ENCODE measurements at places on chromosomes 11 and 22.

DNA sequence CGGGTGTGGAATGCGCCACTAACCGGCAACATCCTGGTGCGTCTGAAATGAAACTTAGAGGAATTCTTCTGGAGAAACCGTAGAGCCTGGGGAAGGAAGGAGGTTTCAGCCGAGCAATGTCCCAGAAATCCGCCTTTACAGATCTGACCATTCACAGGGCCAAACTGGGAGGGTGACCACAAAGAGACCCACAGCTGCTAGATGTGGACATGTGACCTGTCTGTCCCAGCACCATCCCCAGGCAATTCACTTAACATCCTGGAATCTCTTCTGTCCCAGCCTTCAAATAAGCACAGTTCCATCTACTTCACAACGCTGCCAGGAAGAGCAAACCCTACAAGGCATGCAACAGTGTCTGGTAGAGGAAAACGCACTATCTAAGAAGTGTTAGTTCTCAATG lies 9.8 kb downstream of the MCAT start:
- no peak for DNase-seq

- peak; percentile 69 for DNase-seq
Measured at GRCh38 chr11:103433386-103434072, 324.3 kb downstream of the DYNC2H1 start.

DNA sequence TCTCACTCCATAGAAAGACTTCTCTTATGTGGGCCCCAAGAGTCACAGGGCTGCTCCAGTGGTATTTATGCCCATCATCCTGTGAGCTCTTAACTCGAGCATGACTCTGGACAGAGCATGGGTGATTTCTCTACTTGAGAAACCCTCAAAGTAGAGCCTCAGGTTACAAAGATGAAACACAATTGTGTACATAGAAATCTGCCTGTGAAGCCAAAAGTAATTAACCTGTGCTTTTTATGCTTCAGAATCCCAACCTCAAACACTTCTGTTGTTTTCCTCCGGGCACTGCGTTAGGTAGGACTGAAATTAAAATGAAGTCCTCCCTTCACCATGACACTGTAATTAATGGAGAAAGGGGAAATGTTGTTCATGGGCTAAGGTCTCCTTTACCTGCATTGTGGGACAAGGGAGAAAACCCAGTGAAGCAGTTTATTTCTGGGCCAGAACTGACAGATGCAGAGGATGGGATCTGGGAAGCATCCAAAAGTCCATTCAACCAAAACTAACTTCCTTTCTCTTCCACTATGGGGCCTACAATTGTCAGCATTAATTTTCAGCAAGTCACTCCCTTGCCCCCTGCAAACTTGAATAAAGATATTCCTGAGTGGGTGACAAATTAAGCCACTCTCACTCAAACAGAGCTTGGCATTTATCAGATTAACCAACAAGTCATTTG lies 24.1 kb upstream of the POU2AF1 start:
- no peak for DNase-seq

DNA sequence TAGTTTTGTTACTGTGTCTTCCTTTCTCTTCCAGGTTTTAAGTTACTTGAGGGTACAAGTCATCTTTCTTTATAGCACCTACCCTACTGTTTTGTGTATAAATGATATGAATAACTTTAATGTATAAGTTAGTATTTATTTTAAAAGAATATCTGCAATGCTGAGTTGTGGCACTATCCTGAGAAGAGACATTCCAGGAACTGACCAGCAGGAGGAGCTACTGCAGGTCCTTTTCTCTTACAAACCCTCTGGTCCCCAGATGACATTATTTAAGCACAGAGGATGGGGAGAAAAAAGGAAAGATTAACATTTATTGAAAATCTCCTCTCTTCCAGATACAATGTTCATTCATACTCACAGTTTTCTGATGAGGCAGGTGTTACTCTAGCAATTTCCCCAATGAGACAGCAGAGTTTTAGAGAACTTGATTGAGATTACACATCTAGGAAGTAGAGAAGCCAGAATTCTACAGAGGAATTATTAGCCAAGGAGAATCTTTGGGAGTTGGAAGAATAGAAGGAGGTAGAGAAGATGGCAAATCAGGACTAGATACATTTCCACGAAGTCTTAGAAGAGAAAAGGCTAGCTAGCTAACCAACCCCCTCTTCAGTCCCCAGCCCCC lies 541.2 kb upstream of the API5 start:
- no peak for DNase-seq

DNA sequence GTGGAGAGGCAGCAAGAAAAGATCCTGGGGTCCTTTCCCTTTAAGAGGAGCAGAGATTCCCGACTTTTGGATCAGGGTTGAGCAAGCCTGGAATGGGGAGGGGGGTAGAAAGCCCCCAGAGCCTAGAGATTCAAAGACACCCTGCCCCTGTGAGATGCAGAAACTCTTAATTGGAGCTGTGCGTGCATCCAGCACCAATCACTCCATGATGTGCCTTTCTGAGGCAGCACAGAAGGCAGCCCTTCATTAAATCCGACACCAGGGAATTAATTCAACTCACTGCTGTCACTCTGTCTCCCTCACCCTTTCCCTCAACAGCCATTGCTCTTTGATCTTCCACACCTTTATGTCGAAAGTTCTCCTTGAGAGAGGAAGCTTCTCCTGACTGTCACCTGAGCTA lies 43.0 kb downstream of the DSCAML1 start:
- no peak for DNase-seq

DNA sequence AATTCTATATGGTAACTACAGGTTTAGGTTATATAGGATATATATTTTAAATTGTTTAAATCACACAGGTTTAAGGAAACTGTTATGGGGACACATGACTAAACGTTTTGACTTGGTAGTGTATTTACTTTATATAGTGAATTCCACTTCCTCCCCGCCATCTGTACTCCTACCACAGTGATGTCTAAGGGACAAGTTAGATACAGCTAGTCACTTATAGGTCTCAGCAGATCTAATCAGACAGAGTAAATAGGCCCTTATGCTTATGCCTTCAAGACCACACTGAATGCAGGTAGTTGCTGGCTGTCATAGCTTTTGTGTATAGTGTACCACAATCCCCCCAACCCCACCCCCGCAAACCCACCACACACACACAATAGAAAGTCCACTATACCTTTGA lies 8.2 kb downstream of the SESN3 start:
- DNase-seq: no peak

- no peak for DNase-seq
Measured at GRCh38 chr22:44398856-44399837, 86.4 kb upstream of the SHISAL1 start.

DNA sequence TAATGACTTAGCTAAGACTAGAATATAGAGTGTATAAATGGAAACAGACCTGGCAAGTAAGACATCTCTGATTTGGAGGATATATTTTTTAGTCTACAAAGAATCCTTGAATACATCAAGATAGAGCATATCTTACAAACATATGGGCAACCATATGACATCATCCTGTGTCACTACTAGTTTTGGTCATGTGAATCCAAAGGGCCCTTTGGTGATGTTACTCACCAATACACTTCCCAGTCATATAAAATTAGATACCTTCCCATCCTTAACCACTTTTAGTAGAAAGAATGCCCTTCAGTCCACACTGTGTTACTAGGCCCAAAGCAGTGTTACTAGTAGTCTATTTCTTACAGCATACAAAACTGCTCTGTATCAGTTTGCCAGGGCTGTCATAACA lies 31.6 kb downstream of the GRIA4 start:
- no peak for DNase-seq

GRCh38 chr11:47061429-47062178 lies 115.1 kb downstream of the ARFGAP2 start:
- no peak for DNase-seq

- peak; percentile 63 for DNase-seq
Measured at GRCh38 chr11:133927690-133928627, 28.8 kb downstream of the IGSF9B start.

- peak; percentile 31 for DNase-seq
Measured at GRCh38 chr22:37043828-37044538, 7.6 kb upstream of the KCTD17 start.

- DNase-seq: peak; percentile 13
Measured at GRCh38 chr22:50581950-50582492, 628 bp downstream of the CHKB start.

DNA sequence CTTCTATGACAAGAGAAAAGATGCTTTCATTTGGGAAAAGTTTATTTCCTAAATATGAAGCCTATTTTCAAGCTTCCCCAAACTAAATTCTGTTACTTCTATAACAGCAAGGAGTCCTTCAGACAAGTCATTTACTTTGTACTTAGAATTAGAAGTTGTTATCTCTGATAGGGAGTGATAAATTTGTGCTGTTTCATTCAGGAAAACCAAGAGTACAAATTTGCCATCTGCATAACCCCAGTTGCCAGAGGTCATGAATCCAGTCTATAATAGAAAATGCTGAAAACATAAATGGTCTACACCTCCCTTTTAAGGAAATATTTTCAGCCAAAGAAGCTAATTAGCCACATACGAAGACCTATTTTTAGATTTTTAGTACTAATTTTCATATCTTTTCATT lies 61.3 kb downstream of the SBF2 start:
- DNase-seq: no peak

DNA sequence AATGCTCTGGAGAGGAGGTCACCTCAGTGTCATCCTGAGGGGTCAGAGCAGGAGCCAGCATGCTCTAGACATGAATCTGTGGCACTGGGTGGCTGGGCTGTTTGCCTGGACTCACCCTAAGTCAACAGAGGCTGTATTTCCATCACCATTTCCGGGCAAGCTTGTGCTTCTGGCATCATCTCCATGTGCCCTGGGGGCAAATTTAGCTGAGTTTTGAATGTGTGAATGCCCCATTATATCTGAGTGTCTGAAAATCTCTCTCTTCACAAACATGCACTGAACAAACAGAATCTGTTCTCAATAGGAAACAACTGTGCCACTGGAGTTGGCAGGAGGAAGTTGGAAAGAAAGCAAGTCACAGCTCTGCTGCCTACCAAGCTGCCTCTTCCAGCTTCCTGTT lies 356.2 kb downstream of the GRM5 start:
- no peak for DNase-seq

GRCh38 chr11:112801025-112801816 lies 160.0 kb upstream of the NCAM1 start:
- no peak for DNase-seq

- peak; percentile 5 for DNase-seq
Measured at GRCh38 chr22:25451480-25452114, 112.9 kb upstream of the GRK3 start.

- no peak for DNase-seq
Measured at GRCh38 chr11:8256271-8257002, 7.2 kb downstream of the LMO1 start.

GRCh38 chr11:1832211-1832919 lies 2.4 kb upstream of the SYT8 start:
- peak; percentile 5 for DNase-seq

- no peak for DNase-seq
Measured at GRCh38 chr11:21768388-21768787, 424.5 kb upstream of the ANO5 start.

DNA sequence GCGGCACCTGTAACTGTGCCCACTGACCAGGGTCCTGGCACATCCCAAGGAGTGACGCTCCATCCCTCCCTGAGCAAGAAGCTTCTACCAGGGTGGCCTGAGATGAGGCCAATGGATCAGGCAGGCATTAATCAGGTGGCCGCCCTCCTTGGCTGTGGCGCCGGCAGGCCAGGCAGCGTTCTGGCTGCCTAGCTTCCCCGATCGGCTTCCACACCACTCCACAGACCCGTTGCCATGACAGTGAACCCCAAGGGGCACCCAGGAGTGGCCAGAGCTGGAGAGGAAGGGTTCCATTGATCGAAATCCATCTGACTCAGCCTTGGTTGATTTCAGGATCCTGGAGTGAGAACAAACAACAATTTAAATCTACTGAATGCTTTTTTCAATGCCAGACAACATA lies 20.5 kb downstream of the LRRC55 start:
- DNase-seq: no peak

DNA sequence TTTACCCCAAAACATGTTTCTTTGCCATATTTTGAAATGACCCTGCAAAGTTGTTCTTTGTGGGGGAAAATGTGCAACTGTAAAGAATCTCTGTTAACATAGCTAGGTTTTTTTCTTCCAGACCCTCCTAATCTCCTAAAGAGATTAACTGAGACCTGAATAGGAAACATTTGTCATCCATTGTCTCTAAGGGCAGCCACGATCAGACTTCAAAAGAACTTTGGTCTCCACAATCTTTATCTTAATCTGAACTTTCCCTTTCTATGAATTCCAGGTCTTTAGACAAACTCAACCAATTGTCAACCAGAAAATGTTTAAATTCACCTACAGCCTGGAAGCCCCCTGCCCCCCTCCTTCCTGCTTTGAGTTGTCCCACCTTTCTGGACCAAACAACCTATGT lies 4.6 kb upstream of the LGALS12 start:
- DNase-seq: no peak

DNA sequence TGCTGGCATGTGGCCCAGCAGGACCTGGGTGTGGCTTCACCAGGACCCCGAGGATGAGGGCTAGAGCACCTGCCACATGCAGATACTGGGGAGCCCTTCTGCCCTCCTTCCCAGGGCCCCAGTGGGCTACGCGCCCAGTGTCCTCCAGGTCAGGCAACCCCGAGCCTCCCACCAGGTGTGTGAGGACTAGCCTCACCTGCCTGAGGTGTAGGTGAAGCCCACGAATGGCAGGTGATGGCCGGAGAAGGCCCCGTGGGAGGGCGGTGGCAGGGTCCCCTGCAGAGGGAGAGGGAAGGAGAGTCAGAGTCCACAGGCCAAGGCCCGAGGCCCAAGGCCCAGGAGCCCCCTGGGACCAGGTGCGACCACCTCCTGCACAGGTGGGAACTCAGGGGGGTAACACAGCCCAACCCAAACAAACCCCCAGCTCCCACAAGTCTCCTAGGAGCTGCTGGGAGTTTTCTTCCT lies 6.5 kb downstream of the CDC42BPG start:
- no peak for DNase-seq

DNA sequence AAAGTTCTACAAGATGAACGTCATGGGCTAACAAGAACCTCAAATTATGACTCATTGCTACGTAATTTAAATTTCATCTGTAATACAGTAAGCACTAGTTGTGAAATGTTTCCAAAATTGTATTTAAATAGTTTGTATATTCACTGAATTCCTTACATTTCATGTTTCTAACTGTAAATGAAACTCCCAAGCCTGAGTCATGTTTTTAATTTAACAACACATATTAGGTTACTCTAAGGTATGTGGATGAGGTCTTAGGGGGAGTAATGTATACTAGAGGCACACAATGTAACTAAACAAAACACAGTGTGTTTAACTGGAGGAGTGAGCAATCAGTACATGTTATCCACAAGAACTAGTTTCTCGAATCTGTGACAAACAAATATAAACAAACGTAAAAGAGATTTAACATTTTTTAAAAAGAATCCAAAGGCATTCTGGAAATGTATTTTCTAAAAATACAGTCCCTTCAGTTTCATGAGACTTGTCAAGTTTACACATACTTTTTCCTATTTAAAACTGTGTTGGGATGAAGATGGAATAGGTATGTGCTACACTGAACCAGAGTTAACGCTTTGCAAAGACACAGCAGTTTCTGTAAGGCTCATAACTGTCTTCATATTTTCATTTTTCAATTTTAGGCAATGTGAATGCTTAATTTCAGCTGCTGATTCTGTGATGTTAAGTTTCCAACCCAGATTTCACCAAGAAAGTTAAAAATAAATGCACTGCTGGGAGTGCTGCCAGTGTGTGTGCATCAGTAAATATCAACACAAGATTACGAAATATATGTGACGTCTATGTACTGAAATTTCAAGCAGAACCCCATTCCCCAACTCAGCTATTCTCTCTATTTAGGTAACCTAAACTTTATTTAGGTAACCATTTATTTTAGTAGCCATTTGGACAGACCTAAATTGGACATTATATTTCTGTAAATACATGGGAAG lies 52.6 kb downstream of the PITPNB start:
- DNase-seq: peak; percentile 92

- no peak for DNase-seq
Measured at GRCh38 chr11:73464347-73464746, 88.1 kb downstream of the RELT start.

- no peak for DNase-seq
Measured at GRCh38 chr22:34036931-34037330, 116.7 kb upstream of the LARGE1 start.
